ENCODE measurements at places on chromosomes 12 and 14.

DNA sequence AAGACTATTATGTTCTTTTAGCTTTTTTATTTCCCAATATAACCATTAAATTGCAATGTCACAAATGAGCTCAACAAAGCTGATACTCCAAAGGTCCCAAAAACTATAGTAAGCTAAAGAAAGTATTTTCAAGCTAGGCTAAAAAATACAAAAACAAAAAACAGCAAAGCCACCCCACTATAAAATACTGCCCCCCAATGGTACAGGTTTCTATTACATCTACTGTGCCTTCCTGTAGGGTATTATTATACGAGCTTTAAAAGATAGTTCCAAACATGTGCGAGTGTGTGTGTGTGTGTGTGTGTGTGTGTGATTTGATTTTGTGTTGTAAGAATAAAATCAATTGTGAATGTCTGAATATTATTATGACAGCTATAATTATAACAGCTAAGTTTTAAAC, 1.1 kb downstream of the IFNG start:
- DNase-seq: peak; percentile 51

DNA sequence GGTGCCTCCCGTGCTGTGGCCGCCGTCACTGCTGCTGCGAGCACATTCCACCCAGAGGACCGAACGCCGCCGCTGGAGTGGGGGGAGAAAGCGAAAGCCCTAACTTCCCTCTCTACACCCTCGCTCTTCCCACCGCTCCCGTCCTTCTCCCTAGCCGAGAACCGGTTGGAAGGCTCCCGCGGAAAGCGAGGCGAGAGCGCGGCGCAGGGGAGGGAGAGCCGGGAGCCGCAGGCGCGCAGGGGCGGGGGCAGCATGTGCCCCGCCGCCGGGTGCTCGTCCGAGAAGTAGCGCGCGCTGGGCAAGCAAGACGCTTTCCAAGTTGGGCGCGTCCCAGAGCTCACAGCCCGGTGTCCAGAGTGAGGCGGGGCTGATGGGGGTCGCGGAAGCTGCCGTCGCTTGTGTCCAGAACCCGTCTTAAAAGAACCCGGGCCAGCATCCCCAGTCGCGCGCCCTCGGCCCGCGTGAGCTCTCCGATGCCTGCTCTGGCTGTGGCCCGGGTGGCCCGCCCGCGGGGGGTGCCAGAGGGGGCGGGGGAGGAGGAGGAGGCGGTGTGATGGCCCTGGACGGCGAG, at the start of gene TRHDE:
TRHDE (plus strand) TSS at position 280 of the 571 bp plus-strand sequence; CDS start at position 554, 274 bp downstream.
- peak; percentile 61 for DNase-seq

GRCh38 chr14:54643696-54644176, 76.8 kb downstream of the SAMD4A start:
- DNase-seq: no peak

DNA sequence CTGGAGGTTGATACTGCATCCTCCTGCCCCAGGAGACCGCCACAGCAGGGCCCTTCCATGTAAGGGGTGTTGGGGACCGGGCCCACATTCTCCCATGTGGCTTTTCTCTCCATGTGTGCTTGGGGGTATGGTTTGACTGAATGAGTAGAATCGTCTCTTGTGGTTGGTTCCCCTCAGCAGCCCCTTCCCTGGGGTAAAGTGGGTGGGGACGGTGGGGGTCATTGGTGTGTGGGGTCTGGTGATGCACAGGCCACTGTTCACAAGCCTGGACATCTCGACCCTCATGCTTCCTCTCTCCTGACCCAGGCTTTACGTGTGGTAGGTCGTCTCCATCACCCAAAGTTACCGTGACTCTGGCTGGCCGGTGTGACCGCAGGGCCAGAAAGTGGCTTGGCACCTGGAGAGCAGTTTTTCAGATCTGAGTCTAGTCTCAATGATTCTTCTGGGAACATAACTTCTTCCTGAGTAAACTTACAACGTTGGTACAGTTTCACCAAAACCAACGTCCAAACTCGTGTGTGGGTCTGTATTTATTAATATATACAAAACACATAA, 17.7 kb downstream of the DCAF4 start:
- no peak for DNase-seq

- DNase-seq: no peak
These were observed 128.3 kb downstream of the KCNC2 start for GRCh38 chr12:75081305-75081704.

Data from common myeloid progenitor, CD34-positive (primary cell).